Urothelium cell line (cell line): ENCODE measurements at places on chromosomes 11 and 22.

- DNase-seq: peak; percentile 75
Measured at GRCh38 chr11:102599642-102600261, 25.4 kb downstream of the MMP20 start.

DNA sequence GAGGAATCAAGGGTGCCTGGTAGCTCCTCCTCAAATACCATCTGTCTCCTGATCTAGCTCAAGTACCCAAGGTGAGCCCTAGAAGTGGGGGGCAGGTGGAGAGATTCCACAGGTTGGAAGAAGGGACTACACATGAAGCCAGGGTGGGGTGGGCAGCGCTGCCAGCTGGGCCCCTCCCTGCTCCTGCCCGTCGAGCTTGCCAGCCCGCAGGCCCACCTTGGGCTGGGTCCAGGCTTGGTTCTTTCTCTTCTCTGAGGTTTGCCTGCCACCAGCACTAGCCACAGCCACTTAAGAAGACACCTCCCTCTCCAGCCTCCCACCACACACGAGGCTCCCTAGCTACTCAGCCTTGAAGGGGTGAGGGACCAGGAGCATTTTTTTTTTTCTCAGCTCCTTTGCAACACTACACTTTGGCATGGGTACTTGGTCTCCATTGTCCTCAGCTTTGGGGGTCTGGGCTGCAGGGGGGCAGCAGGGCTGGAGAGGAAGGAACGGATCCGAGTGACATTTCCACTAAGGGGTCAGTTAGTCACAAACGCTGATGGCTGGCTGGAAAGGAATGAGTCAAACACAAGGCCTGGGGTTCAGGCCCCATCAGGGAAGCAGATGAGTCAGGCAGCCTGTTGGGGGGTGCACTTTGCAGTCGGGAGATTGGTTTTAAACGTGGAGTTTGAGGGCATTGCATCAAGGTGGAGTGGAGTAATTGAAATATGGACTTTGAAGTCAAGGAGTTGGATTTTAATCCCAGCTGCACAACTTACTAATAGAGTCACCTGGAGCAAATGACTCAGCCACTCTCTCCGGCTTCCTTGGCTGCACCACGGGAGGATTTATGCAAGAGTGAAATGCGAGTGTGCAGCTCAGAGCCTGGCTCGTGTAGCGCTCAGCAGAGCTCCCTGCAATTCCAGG is 7.4 kb upstream of the NPTXR start:
- peak; percentile 76 for DNase-seq

GRCh38 chr11:130636722-130637464 is 188.4 kb downstream of the ADAMTS15 start:
- DNase-seq: peak; percentile 67

- DNase-seq: no peak
Measured at GRCh38 chr22:48268293-48268692, 1505.8 kb downstream of the TBC1D22A start.

DNA sequence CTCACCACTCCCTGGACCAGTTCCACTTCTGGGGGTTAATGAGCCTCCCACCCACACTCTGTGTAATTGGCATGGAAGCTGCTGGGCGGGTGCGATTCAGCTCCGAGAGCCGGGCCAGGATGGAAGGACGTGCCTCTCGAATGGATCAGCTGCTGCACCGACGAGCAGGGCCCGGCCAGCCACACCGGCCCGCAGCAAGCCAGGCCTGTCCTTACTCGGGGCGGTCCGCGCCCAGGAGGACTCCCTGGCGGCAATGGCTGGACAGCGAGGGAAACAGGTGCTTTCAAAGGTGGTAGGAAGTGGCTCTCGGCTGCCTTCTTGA is 4.3 kb upstream of the SHISAL1 start:
- DNase-seq: no peak

DNA sequence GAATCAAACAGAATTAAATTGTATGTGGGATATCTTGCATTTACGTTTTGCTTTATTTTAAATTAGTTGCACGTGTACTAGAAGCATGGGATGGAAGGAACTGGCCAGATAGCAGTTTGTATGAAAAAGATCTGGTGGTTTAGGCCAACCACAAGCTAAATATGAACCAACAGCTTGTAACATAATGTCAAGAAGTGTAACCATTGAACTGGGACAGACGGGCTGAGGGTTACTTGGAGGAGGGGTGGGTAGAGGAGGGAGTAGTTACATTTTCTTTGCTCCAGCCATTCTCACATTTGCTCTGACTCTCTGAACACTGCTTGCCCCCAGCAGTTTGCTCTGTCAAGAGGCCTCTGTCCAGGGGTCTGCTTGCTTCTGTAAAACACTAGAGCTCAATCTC is 31.7 kb upstream of the CXCR5 start:
- DNase-seq: no peak

GRCh38 chr22:24696551-24697001 is 77.9 kb downstream of the PIWIL3 start:
- no peak for DNase-seq

- no peak for DNase-seq
Measured at GRCh38 chr22:41801147-41801819, 804 bp downstream of the CCDC134 start.

DNA sequence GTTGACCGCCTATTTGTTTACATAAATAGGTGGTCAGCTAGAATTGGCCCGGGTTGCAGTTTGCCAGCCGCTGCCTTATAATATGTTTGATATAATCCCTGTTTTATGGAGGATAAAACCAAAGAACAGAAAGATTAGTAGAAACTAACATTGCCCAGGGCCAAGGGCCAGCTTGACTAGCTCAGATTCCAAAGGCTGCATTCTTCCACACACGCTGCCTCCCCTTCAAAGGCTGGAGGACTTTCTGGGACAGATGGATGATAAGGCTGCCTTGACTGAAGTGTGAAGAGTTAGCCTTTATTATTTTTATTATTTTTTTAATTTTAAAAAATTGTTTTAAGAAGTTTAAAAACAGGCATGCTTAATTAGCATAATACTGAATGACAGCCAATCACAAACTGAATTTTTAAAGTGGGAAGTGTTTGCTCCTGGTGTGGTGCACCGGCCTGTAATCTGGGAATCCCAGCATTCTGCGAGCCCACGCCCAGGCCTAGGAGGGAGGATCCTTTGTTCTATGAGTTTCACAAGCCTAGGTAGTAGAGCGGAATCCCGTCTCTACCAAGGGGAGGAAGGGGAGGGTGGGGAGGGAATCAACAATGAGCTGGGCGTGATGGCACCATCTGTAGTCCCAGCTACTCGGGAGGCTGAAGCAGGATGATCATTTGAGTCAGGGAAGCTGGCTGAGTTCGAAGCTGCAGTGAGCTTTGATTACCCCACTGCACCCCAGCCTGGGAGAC is 114.9 kb downstream of the NAV2 start:
- DNase-seq: no peak

GRCh38 chr22:44348971-44349560 is 36.3 kb upstream of the SHISAL1 start:
- DNase-seq: no peak

DNA sequence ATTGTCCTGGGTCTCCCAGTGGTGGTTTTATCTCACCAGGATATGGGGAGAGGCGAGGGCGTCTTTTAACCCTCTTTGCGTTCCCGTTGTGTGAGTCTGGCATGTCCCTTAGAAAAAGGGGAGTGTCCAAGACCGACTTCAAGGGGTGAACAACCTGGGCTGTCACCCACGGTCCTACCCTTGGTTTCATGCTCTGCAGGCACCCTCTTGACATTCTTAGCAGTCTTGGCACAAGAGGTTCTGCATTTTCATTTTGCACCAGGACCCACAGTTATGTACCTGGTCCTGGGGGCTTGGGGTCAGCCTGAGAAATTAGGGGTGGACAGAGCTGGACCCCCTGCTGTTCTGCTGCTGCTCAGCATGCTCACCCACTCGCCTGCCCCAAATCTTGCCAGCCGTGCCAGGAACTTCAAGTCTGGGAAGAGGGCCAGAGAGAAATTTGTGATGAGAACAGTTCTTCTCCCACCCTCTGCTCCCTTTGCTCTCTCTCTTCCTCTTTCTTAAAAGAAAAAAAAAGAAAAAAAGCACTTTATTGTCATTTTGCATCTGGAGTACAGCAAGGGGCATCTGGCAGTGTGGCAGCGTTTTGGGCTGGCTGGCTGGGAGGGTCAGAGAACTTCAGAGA is 471.2 kb downstream of the MIAT start:
- no peak for DNase-seq

DNA sequence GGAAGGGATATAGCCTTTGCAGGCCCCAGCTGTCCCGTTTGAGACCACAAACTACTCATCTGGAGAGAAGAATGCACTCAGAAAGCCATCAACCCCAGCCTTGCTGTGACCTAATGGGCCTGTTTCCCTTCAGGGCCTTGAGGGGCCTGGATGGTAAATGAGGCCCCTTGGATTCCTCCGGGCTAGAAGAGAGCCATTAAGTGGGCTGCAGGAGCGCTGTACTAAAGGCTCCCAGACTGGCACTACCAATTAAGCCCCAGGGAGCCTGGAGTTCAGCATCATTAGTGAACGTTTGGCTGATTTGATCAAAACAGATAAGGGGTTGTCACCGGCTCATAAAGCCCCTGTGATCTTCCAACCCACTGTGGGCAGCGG is 23.0 kb downstream of the CD5 start:
- DNase-seq: no peak

DNA sequence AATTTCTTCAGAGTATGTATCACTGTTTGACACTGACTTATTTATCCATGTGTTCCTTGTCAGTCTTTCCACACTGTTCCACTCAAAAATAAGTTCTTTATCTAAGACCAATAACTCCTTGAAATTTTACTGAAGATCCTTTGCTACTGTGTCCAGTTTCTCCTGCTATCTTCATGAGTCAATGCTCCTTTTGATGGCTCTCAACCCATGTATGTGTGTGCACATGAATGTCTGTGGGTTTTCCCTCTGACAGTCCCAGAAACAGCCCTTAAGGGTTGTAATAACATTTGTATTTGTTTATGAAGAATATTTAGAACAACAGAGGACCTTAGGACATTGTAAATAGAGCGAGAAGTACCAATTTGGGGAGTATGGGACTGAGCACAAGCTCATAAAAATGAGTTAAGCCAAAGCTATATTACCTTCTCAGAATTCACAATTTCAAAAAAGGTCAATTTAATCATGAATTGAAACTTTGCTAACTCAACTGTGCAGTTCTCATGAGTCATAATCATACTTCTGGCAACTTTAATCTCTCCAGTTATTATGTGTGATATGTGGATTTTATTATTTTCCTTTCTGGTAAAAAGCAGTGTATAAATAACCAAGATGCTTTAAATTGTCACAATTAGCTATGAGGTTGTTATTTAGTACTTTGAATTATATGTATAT is 533.6 kb downstream of the CNTN5 start:
- no peak for DNase-seq

- DNase-seq: no peak
Measured at GRCh38 chr22:28951530-28951929, 68.2 kb downstream of the ZNRF3 start.

GRCh38 chr22:30214703-30215407 is 31.7 kb downstream of the LIF start:
- peak; percentile 61 for DNase-seq

DNA sequence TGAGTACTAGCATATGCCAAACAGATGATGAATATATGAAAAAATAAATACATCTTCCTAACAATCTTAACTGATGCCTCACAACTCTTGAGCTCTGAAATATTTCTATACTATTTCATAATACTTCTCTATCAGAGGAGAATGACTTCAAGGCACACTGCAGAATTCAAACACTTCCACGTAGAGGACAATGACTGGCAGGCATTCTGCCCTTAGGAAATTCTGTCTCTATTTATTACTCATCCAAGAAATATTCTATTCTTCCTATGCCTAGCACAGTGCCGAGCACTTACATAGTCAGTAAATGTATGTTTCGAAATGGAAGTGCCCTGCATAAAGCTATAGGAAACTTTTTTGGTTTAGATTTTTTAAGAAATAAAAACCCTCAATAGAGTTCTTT is 809.1 kb downstream of the DLG2 start:
- no peak for DNase-seq

GRCh38 chr22:41966607-41967240 is 2.5 kb upstream of the SEPTIN3 start:
- no peak for DNase-seq

GRCh38 chr11:2651054-2651617 is 48.7 kb downstream of the KCNQ1OT1 start:
- DNase-seq: no peak

DNA sequence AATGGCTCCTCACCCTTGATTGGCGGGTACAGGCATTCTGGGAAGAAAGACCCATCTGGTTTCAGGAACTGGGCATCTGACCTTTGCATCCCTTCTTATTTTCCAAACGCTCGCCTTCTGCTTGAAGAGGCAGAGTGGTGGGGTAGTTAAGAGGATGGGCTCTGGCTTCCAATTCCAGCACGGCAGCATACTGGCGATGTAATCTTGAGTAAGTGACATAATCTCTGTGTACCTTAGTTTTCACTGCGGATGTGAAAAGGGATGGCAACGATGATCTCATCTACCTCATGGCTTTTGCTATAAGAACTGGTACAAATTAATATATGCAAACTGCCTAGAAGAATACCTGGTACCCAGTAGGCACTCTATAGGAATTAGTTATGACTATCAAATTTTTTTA is 10.0 kb upstream of the TIMP3 start:
- DNase-seq: no peak

- DNase-seq: no peak
Measured at GRCh38 chr11:134040386-134041302, 28.2 kb upstream of the JAM3 start.

GRCh38 chr11:103384652-103385051 is 275.4 kb downstream of the DYNC2H1 start:
- DNase-seq: no peak

DNA sequence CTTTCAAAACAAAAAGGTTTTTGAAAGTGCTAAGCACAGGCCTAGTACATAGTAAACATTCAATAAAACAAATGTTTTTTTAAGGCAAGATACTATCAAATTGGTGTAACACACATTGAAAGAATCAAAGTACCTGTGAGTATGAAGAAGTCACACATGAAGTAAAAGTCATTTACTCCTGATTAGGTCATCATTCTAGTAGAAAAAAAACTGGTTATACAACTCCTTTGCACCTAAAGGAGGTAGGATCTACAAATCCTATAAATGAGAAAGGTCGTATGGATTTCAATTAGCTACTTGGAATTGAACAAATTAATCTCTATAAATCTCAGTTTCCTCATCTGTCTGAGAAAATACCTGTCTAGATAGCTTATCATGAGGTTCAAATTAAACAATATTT is 80.8 kb downstream of the SIK3 start:
- DNase-seq: no peak

DNA sequence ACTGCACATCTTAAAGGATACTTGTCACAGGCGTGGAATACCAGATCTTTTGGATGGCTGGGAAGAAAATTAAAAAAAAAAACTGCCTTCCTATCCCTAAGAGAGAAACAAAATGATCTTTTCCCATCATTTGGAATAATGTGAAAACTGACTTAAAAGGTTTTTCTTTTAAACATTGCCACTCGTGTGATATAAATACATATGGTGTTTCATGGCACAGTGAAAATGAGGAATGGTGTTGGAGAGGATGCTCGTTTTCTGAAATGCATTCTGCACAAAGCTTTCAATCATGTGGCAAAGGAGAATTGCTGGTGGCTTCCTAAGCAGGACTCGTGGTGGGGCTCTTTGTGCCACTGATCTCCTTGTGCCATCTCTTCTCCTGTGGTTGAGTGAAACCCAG is 74.9 kb upstream of the LRRC4C start:
- DNase-seq: no peak
